ENCODE measurements at places on chromosomes 11 and 22.

GRCh38 chr11:31790649-31791048, 20.5 kb downstream of the PAX6 start:
- H3K4me3 ChIP-seq = no peak overlapping the region
- no peak for DNase-seq
- no peak overlapping the region for H3K27ac ChIP-seq
- no peaks in the 10 kb centered on the region for H3K4me1 ChIP-seq

- H3K36me3 ChIP-seq = no peaks in the 10 kb centered on the region
- no peak overlapping the region for H3K27ac ChIP-seq
- peaks cover 4% of the 10 kb centered on the region for H3K27me3 ChIP-seq
- peaks cover 5% of the 10 kb centered on the region for H3K4me1 ChIP-seq
Measured at GRCh38 chr11:78231962-78232501, 43.3 kb downstream of the USP35 start.

DNA sequence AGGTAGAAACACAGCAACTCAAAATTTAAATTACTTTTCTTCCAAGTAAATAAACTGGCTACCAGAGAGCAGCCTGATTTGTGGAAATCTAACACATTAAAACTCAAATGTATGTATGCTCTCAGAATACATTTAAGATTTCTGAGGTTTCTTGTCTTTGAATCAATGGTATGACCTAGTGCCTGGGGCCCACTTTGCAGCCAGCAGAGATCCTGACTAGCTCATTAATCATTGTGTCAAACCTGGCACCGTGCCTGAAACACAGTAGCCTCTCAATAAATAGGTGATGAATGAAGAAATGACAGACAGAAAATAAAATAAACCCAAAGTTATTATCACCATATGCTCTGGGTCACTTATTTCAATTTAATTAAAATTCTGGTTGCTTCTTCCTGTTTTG, 176.2 kb upstream of the FAT3 start:
- no peak overlapping the region for H3K27ac ChIP-seq
- H3K4me3 ChIP-seq = no peak overlapping the region
- H3K4me1 ChIP-seq = no peaks in the 10 kb centered on the region
- no peak for DNase-seq
- H3K27me3 ChIP-seq = no peaks in the 10 kb centered on the region
- H3K36me3 ChIP-seq = no peaks in the 10 kb centered on the region

DNA sequence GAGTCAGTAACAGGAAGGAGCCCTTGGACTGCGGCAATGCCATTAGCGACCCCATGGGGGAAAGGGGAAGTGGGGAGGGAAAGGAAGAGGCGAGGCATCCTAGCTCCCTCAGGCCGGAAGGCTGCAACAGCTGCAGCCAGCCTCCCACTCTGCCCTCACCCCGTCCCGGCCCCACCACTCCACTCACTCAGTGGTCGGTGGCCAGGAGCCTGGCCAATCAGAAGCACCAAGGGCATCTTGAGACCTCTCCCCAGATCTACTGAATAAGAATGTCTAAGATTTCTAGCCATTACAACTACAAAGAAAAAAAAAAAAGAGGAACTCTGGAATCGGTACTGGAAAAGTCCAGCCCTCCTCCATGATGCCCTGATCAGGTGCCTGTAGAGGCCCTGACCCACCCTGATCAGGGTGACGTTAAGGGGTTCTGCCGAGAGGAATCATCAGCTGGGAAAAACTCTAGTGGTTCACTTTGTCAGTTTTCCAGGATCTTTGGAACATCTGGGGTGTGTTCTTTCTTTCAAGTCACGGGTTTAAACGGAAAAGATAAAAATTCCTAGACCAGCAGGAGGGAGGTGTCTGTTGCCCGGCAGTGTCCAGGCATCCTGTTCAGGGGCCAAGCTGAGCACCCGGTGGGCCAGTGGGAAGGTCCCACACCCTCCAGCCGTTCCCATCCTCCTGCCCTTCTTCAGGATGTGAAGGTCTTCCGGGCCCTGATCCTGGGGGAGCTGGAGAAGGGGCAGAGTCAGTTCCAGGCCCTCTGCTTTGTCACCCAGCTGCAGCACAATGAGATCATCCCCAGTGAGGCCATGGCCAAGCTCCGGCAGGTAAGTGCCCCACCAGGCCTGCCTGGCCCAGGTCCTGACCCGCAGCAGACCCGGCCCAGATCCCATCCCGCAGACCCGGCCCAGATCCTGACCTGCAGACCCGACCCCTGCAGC, 14.4 kb downstream of the OAF start:
- H3K4me3 ChIP-seq = no peak overlapping the region
- no peaks in the 10 kb centered on the region for H3K36me3 ChIP-seq
- H3K4me1 ChIP-seq = peaks cover 14% of the 10 kb centered on the region
- no peak for DNase-seq
- H3K27me3 ChIP-seq = peaks cover 8% of the 10 kb centered on the region

- no peak overlapping the region for H3K27ac ChIP-seq
- H3K4me1 ChIP-seq = no peaks in the 10 kb centered on the region
Measured at GRCh38 chr11:104365676-104366075, 201.7 kb upstream of the PDGFD start.

DNA sequence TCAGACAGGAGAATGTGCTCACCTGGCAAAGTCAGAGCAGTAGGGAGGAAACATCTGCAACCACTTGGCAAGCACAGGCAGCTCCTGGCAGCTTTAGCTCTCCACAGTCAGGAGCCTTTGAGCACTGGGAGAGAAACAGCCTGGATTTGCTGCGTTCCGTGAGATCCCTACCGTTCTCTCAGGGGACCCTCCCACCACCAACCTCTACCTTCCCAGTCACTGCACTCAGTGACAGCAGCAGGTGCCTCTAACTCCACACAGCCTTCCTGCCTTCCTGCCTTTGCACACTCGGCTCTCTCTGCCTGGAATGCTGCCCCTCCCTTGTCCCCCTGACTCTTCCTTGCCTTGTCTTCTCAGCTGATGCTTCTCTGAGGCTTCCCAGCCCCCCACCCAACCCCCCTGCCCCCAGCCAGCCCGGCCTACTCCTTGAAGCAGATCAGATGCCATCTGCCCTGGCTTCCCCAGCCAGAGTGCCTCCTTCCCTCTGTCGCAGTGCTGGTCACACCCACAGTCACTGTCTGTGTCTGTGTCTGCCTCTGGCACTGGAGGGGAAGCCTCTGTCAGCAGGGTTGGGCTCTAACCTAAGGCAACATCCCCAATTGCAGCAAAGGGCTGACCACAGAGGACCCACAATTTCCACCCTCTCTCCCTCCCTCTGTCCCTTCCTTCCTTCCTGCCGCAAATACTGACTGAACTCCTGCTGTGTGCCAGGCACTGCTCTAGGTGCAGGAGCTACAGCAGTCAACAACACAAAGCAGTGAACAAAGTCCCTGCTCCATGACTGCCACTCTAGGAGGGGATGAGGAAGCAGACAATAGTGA, 14.9 kb upstream of the TSKU start:
- peaks cover 4% of the 10 kb centered on the region for H3K27me3 ChIP-seq
- H3K27ac ChIP-seq = peak overlapping the region; percentile 32
- no peak overlapping the region for H3K4me3 ChIP-seq
- H3K36me3 ChIP-seq = no peaks in the 10 kb centered on the region

GRCh38 chr11:118289401-118289800, 15.1 kb upstream of the CD3E start:
- no peaks in the 10 kb centered on the region for H3K27me3 ChIP-seq
- H3K4me3 ChIP-seq = no peak overlapping the region
- no peak overlapping the region for H3K27ac ChIP-seq
- peaks cover 3% of the 10 kb centered on the region for H3K36me3 ChIP-seq
- peaks cover 39% of the 10 kb centered on the region for H3K4me1 ChIP-seq

- H3K27me3 ChIP-seq = no peaks in the 10 kb centered on the region
- no peaks in the 10 kb centered on the region for H3K4me1 ChIP-seq
- H3K27ac ChIP-seq = no peak overlapping the region
- H3K4me3 ChIP-seq = no peak overlapping the region
- H3K36me3 ChIP-seq = peaks cover 7% of the 10 kb centered on the region
- DNase-seq = no peak
Measured at GRCh38 chr11:76515494-76515893, 70.7 kb downstream of the EMSY start.

Data from activated naive CD8-positive, alpha-beta T cell treated with anti-CD3 and anti-CD28 coated beads, Interleukin-2, amount 50 U/mL, for 24 hours (primary cell).